ENCODE measurements at places on chromosomes 16 and 17. TPM values are rescaled to one million over a fixed set of nuclear protein-coding genes. Genes with fewer than 3 reads are reported as not detected.

The TEKT5 gene
- total RNA-seq: 0.14 TPM

The CCDC92B gene
- total RNA-seq: not detected

The PLK1 gene
- 2.2 TPM for total RNA-seq

The CACNG1 gene
- not detected for total RNA-seq

The CACNG3 gene
- total RNA-seq: not detected

The PIRT gene
- total RNA-seq: not detected

The ACSM3 gene
- total RNA-seq: 0.83 TPM

The CDRT4 gene
- 1.8 TPM for total RNA-seq

The CSH1 gene
- total RNA-seq: not detected

The ACACA gene
- total RNA-seq: 42.1 TPM

The ABCC6 gene
- 2.3 TPM for total RNA-seq

The MYO15B gene
- total RNA-seq: 3.9 TPM

The IRX3 gene
- total RNA-seq: 0.65 TPM

The ZPBP2 gene
- total RNA-seq: not detected

The SLC2A4 gene
- total RNA-seq: 0.28 TPM
